ENCODE measurements at places on chromosomes 4 and X.

- no peak for DNase-seq
Measured at GRCh38 chr4:144658903-144659302, 12.9 kb downstream of the HHIP start.

DNA sequence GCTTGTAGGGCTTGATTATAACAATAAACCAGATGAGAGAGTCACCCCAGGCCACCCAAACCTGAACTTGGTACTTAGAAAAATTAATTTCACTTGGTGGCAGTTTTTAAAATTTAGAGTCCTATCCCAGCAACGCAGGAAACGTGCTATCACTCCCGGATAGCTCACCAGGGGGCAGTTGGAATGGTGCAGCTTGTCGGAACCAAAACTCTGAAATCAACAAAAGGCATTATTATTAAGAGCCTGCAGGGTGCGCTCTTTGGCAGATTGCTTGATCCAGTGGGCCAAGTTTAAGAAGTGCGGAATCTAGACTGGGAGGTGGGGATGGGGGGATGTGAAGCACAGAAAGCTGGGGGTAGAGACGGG is 2.4 kb downstream of the FRAS1 start:
- DNase-seq, result no peak

GRCh38 chr4:75289914-75290582 is 224.2 kb downstream of the RCHY1 start:
- no peak for DNase-seq

DNA sequence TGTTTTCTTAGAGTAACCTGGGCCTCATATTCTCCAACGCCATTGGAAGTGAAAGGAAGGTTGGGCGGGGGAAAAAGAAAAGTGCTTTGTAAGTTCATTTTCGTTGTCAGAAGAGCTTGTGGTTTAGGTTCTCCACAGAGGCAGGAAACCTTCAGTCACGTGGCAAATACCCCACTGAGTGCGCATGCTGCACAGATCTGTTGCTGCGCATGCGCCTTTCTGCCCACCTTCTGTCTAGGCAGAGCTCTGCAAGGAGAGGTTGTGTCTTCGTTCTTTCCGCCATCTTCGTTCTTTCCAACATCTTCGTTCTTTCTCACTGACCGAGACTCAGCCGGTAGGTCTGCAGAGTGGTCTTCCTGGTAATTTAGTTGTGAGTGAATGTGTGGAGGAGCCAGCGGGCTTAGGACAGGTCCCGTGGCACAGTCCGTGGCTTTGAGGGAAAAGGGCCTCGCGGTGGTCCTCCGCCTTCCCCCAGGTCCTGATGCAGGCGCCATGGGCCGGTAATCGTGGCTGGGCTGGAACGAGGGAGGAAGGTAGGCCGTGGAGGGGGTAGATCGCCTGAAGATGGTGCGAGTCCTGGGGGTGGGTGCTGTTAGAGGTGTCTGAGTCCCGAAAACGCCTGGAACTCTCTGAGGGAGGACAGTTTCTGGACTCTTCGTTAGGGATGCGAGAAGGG is at the start of gene PAGE5:
Gene PAGE5, plus strand, starts transcription at position 228 of the 676 bp plus-strand sequence. CDS start 1,037 bp downstream, outside the sequence.
- DNase-seq, result peak; percentile 2

- DNase-seq, result no peak
Measured at GRCh38 chr4:87152310-87153041, 67.9 kb downstream of the KLHL8 start.

DNA sequence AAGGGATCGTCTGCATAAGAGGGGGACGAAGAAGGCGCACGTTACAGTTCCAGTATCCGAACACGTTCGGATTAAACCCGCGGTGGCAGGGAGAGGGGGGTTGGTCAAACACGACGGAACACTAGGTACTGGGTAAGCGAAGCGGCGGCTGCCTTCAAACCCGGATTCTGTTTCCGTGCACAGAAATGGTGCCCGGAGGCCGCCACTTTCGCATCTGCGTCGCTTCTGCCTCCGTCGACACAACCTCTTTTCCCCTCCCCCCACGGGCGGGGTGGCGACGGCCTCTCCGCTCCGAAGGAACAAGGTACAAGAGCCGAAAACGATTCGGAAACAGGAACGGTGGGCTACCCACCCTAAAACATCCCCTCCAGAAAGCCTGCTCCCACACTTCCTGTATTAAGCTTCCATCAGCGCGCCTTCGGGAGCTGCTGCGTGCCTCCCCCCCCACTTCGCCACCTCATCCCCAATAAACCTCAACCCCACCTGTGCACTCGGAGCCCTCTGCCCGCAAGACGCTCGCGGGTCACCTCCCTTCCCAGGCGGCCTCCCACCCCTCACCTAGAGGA is 667 bp downstream of the G3BP2 start:
- DNase-seq, result peak; percentile 81

GRCh38 chr4:147799986-147800555 is 68.2 kb downstream of the ARHGAP10 start:
- DNase-seq, result peak; percentile 17

GRCh38 chrX:13885591-13885990 is 68.7 kb upstream of the GPM6B start:
- DNase-seq, result no peak

DNA sequence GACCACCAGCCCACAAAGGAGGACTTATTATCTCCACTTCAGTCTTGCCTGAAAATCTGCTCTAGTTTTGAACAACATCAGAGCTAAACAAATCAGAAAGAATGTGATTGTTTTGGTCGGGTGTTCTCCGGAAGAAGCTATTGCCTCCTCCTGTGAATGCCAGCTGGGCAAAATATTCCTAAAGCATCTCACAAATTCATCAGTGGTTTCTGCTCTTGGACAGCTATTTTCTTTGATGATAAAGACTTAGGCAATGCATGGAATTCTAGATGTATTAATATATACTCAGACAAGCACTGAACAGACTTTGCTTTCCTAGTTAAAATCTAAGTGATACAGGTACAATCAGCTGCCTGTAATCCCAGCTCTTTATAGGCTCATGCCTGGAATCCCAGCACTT is 71.8 kb downstream of the ASMT start:
- DNase-seq, result no peak

DNA sequence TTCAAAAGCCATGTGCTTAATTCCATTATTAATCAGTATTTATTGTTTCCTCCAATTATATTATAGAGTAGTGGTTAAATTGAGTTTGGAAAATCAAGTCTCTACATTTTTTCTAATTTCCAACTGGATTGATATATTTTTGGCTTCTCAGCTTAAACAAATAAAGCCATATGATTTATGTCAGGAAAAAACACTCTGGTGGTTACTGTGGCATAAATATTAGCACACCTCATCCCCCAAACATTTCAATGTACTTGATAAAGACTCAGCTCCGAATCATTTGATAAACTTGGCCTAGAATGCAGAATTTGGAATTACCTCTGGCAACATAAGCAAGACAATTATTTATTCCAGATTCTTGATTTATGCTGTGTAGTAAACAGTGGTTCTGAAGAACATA is 2313.8 kb downstream of the ARAP2 start:
- no peak for DNase-seq

DNA sequence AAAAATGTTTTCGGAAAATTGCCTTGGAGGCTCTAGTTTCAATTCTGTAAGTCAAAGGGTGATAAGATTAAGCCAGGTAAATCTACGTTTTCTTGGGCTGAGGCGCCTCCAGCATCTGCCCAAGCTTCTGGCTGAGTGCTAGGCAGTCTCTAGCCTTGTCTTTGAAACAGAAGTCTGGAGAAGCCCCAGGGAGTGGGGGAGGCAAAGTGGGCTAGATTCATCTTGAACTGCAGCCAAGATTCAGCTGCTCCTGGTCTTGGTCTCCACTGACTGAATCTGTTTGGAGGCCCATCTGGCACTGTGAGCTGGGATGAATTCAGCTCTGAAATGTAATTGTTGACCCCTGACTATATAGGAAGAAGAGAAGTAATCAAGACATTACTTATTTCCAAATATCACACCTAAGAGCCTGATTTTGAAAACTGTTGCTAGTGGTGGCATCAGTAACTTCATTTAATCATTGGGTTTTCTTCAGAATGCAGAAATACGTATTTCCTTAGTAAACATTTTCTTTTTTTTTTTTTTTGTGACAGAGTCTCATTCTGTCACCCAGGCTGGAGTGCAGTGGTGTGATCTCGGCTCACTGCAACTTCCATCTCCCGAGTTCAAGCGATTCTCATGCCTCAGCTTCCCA is 187.3 kb upstream of the LEF1 start:
- DNase-seq, result no peak

- DNase-seq, result no peak
Measured at GRCh38 chrX:151031391-151031975, 48.3 kb downstream of the HMGB3 start.

DNA sequence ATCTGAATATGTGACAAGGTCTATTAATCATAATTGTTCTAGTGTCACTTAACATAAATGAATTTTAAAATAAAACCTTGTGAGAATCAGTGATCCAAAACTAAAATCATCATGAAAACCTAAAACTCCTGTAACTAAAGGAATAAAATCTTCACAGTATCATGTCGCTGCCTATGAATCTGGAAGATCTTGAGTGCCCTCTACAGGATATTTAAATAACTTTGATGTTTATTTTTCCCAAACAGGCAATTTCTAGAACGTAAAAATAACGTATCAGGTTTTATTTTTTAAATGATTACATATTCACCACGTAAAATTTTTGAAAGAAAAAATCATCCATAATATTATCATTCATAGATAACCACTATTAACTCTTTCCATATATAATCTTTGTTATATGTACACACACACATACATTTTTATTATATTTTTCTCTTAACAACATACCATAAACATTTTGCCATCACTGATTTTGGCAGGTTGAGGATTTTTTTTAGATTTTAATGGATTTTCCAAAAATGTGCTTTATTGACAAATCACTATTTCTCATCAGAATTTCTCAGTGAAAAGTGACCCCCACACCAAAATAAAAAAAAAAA is 79.6 kb downstream of the COMMD8 start:
- DNase-seq, result no peak

GRCh38 chr4:106140601-106141000 is 175.4 kb downstream of the TBCK start:
- DNase-seq, result no peak

GRCh38 chrX:9903146-9903545 is 64.0 kb upstream of the CLDN34 start:
- no peak for DNase-seq

DNA sequence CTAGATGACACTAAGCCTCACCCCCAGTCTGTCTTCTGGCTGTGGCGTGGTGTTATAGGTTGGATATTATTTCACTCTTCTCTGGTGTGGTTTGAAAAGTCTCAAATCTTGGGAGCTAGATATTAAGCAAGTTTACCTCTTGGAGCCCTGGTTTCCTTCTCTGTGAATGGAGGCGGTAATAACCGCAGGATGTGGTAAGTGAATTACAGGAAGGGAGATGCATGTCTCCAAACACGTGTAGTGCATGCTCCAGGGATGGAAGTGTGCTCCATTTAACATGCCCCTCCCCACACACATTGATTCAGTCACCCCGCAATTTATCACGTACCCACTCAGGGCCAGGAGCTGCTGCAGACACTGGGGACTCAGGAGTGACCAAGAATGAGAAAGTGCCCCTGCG is 4.9 kb downstream of the ZNF275 start:
- no peak for DNase-seq

GRCh38 chr4:178453057-178453456 is 1010.8 kb upstream of the AGA start:
- DNase-seq, result no peak

- no peak for DNase-seq
Measured at GRCh38 chrX:19750028-19750782, 137.2 kb downstream of the SH3KBP1 start.

DNA sequence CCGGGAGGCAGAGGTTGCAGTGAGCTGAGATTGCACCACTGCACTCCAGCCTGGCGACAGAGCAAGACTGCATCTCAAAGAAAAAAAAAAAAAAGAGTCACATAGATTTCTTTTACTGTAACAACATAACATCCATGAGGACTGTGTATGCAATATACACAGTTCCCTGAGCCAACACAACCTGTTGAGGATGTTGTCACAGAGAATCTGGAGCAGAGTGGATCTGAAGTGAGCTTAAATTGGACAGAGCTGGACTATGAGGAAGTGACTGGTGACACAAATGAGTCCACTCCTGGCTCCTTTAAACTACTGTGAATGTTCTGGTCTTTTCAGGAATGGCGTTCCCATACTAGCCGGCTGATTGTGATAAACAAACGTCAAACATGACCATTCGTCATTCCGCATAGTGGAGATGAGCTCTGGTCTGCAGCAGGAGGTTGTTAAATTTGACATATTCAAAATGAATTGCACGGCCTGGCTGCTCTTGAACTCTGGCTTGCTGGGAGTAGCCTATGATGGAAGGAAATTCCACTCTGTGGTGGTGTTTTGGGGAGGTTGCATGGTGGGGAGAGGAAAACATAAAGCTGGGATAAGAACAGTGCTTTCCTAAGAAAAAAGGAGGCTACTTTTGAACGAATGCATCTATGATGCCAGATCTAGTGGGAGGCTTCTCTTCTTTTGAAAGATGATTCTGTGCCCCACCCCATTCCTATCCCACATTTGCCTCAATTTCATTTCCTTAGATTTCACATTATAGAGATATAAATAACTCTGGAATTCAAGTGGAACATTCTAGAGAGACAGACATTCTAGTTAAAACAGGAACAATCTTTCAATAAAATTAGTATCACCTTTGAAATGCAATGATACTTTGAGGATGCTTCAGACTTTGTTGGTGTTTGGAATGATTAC is 149.5 kb downstream of the SHROOM3 start:
- no peak for DNase-seq

DNA sequence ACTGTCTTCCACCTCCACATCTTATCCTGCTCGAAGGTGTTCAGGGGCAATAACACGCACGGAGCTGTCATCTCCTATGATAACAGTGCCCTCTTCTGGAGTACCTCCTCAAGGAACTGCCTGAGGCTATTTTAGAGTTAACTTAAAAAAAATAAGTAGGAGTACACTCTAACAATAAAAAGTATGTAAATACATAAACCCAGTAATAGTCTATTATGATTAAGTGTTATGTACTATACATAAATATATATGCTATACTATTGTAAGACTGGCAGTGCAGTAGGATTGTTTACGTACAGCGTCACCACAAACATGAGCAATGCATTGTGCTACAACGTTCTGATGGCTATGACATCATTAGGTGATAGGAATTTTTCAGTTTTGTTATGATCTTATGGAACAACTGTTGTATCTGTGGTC is 34.5 kb upstream of the TLR2 start:
- no peak for DNase-seq

GRCh38 chr4:90727938-90728337 is 600.7 kb downstream of the CCSER1 start:
- no peak for DNase-seq

GRCh38 chrX:154321594-154321993 is 26.0 kb downstream of the TKTL1 start:
- no peak for DNase-seq

DNA sequence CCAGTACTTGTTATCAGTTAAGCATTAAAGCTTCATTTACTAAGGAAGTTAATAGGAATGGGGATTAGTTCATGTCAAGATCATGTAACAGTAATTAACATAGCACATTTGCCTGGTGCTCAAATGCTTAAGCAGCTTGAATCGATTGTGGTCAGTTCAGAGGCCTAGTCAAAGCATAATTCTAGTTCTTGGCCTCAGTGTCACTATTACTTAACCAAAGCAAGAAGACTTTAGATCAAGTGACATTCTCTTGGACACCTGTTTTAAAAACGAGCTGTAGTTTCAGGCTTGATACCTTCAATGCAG is 115.2 kb upstream of the BMPR1B start:
- no peak for DNase-seq
